Activated T-helper 2 cell treated with anti-CD3 and anti-CD28 coated beads, Interferon-gamma antibody, Interleukin-2, Interleukin-4, amounts not matched to agents 10 μg/mL and 5 μg/mL and 100 μg/mL, durations not matched to agents 14 hours and 24 hours and 36 hours (primary cell): ENCODE measurements at places on chromosomes 5 and 9. TPM values are rescaled to one million over a fixed set of nuclear protein-coding genes. Genes with fewer than 3 reads are reported as not detected.

The CLIC3 gene
- total RNA-seq: not detected in 2 replicates

The AFF4 gene
- total RNA-seq: 33.1 and 35.1 TPM in 2 replicates

The ECM2 gene
- not detected in 2 replicates for total RNA-seq

The CDH6 gene
- total RNA-seq: not detected in 2 replicates

The CCNH gene
- total RNA-seq: 68.2 and 70.1 TPM in 2 replicates

The GRM6 gene
- not detected in 2 replicates for total RNA-seq
